ENCODE measurements at places on chromosomes 4 and X.

- no peak for DNase-seq
Measured at GRCh38 chr4:109462297-109462696, 28.7 kb downstream of the SEC24B start.

DNA sequence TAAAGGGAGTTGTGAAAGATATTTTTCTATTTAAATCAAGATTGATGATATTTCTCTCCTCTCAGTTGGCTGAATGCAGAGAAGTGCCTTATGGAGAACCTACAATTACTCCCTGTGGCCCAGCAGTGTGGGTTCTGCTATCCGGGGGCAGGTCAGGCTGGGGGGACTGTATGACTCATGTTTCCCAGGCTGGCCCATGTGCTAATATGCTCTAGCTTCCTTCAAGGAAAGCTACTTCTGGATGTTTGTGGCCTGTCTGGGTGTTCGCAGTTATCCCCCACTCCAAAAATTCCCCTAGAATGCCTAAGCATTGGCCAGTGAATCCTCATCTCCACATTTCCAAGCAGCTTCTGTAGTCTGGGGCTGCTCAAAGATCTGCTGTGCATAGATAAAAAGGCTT is 58.9 kb upstream of the SPP1 start:
- DNase-seq = no peak

DNA sequence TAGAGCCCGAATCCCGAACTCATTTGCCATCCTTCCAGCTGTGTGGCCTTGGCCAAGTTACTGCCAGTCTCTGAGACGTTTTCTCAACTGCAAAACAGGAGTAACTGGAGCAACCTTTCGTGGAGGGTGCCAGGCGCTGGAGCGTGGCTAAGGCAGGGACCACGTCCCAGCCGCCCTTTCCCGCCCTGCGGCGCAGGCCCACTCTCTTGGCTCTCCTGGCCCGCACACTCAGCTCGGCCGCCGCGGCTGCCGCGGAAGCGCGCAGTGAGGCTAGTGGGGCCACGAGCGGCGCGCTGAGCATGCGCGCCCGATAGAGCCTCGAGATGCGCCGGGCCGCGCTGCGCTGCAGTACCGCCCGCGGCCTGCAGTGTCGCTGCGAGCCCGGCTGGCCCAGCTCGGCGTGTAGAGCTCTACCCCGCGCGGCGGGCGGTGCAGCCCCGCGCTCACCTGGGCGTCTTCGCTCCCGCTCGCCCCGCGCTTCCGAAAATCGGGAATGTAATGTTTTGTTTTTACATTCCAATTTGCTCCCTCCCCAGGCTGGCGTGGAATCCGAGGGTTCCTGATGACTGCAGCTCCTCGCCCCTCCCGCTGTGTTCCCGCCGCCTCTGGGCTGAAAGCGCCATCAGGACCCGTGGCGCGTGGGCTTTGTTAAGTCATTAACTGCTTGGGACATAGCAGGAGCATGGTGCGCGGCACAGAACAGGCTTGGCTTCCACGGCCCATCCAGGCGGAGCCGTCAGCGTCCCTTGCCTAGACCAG is 4.0 kb upstream of the ZNF518B start:
- no peak for DNase-seq

GRCh38 chr4:53659737-53660136 is 68.5 kb upstream of the LNX1 start:
- no peak for DNase-seq

- DNase-seq = no peak
Measured at GRCh38 chr4:126647756-126648397, 984.9 kb upstream of the INTU start.

DNA sequence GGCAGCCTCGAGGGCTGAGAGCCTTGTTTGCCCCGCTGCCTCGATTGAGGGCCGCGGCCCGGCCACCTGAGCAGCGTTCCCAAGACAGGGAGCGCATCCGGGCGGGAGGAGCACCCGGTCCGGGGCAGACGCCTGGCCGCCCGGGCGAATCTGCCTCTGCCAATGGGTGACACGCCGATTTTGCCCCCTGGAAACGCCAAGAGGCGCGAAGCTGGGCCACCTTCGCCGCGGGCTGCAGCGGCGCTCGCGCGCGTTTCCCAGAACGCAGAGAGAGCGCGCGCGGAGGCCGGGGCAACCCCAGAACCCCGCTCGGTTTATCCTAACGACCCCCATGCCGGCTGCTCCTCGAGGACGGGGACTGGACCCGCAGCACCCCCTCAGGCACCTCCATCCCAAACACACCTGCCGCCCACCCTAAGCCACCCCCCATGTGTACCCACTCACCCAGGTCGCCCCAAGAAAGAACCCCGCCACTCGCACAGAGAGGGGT is 575 bp downstream of the MAP7D2 start:
- DNase-seq = no peak

DNA sequence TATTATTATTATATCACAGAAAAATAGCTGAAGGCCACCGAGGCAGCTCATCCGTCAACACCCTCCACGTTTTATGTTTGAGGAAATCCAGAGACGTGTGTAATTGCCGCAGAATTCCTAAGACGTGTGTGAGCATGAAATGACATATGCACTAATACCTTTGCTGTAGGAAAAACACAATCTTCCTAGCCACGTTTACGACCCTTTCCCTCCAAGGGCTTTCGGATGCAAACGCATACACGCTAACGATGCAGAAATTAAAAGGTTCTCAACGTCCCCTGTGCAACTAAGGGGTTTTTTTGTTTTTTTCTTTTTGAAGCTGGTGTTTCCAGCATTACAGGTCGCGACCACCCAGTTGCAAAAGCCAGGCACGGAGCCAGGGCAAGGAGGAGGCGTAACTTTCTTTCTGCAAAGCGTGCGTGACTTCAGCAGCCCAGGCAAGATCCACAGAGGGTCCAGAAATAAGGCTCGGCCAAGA is 33.8 kb downstream of the CRLF2 start:
- no peak for DNase-seq

- DNase-seq = no peak
Measured at GRCh38 chr4:38734446-38734845, 48.3 kb downstream of the TLR10 start.

- no peak for DNase-seq
Measured at GRCh38 chr4:137768196-137768595, 235.9 kb upstream of the PCDH18 start.

GRCh38 chr4:170723171-170723570 is 633.4 kb upstream of the AADAT start:
- no peak for DNase-seq

DNA sequence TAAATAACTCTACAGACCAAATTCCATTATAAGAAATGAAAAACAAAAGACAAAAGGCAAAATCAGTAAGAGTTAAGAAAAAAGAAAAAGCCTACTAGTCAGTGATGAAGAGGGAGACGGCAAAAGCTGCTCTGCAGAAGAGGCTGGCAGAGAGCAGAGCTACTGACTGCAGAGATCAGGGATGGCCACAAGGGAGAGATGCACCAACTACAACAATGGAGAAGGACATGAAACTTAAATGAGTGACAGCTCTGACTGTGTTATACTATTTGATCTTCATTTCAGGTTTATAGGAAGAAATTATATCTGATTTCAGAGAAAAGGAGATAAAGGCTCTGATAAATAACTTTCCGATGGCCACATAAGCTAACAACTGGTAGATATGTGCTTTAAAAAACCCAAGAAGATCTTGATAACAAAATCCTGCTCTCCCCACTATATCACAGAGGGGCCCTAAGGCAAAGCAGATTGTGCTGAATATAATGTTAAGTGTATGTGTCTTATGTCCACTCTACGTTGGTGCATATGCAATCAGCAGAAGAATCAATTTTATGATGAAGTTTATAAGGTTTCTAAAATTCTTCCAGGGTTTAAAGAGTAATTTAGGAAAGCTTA is 58.4 kb upstream of the COX18 start:
- no peak for DNase-seq

GRCh38 chr4:53619431-53619830 is 28.1 kb upstream of the LNX1 start:
- no peak for DNase-seq

DNA sequence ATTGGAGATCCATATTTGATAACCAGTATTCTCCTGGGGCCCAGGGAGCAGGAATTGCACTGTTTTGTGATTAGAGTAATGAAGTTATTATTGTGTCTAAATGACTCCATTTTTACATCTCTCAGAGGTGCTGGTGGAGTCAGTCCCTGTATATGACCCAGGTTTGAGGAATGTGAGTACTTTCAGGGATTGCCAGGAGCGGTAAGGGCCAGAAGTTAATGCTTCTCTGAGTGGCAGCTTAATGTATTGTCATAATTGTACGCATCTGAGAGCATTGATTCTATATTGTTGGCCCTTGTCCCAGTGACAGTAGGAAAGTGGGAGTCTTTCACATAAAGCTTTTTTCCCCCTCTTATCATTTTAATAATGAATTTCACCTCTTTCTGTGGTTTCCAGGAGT is 146.2 kb downstream of the GATB start:
- no peak for DNase-seq

- DNase-seq = no peak
Measured at GRCh38 chr4:13872155-13872554, 244.6 kb upstream of the BOD1L1 start.

- no peak for DNase-seq
Measured at GRCh38 chr4:22029803-22030202, 81.2 kb upstream of the KCNIP4 start.

DNA sequence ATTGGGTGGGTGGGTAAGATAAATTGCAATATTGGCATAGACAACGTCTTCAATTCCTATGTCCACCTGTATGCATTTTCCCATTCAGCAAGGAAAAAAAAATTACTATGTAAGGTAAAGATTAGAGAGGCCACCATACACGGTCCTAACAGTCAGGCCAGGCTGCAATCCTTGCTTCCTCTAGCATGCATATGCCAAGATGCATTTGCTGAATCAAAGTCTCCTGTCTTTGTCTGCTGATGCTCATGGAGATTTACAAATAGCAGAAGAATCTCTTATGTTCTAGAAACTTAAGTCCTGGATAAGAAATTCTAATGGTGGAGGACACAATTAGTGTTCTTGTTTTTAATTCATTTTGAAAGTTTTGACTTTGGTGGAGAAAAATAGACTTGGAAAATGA is 206.8 kb downstream of the PDGFC start:
- DNase-seq = no peak

All from nucleus accumbens (tissue), 56 donors.